Stimulated activated naive CD8-positive, alpha-beta T cell treated with anti-CD3 and anti-CD28 coated beads, Interleukin-15, Interleukin-2, amounts not matched to agents 100 U/mL and 50 U/mL, for 24 hours (primary cell): ENCODE measurements at places on chromosomes 4 and X.
A peak's percentile ranks its signal among the peaks of the same experiment; 100 is the strongest.

GRCh38 chr4:146124023-146124680 lies 51.4 kb upstream of the LSM6 start:
- peak; percentile 31 for DNase-seq

- no peak for DNase-seq
These were observed 51.9 kb downstream of the ZFYVE28 start for GRCh38 chr4:2366252-2367192.

DNA sequence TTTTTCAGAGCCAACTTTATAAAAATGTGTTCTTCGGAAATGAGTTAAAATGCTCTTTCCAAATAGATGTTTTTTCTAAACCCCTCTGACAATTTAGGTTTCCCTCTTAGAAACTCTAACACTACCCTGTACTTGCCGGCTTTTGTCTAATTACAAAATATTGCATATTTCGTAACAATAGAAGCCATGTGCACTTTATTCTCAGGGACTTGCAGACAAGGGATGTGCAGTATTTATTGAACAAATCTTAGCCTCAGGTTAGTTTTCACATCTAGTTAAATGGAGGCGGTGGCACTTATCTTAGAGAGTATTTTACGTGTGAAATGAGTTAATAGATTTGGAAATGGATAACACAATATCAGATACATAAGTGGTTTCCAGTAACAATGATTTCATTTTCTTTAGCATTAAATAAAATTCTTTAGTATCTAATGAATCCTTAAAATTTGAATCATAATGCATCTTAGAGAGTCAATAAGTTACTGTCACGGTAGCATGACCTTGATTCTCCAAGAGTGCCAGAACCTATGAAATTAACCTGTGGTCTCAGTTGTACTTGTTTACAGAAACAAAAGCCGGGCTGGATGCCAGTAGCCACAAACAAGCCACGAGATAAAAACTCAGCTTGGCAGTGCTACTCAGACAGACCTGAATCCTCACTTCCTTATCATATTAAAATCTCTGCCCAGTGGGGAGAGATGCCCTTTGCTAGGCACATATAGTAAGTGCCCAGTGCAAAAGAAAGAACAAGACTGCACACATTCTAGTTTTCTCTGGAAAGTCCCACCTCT lies 772 bp upstream of the PABPC4L start:
- no peak for DNase-seq

GRCh38 chr4:1974840-1975239 lies 33.9 kb downstream of the NELFA start:
- no peak for DNase-seq

DNA sequence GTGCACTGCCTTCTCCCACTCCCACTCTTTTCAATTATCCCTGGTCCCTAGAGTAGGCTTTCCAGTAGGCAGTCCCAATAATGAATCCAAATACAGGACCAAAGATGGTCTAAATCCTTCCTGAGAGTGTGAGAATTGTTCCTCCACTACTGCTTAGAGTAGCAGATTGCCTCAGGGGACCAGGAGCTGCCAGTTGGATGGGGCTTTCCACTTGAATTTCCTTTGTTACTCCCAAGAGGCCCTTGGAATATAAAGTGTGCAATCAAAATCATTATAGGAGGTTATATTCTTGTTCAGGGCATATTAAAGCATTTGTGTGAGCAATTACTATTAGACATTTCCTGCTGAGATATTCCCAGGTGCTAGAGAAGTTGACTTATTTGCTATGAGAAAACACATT lies 156.6 kb upstream of the TLL1 start:
- no peak for DNase-seq

DNA sequence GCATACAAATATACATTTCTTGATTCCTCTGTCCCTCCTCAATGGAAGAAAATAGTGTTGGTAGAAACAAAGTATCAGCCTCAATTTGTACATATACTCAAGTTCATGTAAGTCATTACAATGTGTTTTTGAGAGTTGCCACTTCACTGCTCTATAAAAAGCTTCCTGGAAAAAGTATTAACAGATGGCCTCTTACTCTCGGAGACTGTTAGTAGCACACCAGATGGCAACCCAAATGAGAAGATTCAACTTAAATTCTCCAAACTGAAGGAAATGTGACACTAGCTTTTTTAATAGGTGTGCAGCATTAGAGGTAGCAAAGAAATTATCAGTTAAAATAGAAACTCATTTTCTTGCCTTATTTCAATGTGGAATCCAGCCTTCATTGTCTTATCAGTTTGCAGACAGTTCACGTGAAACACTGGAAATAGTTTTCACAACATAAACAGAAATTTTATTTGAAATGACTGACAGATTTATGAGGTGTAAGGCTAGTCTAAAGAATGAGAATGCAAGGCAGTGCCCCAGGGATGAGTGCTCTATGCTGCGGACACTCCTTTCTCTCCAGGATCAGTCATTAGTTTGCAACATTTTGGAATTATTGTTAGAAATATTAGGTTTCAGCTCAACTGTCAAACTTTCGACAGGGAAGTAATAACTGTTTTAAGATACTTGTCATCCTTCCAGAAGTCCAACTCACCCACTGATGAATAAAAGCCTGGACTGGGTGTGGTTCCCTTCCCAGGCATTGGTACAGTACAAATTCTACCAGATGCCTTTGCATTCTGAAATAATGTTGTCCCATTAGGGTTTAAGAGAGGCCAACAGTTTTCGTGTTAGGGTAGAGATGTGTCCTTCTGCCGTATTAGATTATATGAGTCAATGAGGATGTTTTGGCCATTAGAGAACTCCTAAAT lies 50.9 kb downstream of the IDS start:
- DNase-seq = no peak

DNA sequence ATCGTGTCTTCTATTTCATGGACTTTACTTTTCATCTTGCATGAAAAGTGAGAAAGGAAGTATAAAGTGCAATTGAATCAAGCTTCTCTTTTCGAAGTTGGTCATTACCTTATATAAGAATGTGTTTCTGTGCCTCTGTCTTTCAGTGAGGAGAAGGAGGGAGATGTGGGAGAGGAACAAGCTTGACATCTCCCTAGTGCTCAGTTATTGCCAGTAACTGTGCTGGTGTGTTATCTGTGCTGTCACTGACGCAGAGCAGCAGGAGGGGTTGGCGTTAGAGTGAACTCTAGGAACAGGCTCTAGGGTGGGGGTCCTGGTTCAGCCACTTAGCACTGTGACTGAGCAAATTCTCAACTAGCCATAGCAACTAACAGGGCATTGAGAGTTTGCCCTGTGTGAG lies 34.0 kb upstream of the TBC1D9 start:
- DNase-seq = no peak

DNA sequence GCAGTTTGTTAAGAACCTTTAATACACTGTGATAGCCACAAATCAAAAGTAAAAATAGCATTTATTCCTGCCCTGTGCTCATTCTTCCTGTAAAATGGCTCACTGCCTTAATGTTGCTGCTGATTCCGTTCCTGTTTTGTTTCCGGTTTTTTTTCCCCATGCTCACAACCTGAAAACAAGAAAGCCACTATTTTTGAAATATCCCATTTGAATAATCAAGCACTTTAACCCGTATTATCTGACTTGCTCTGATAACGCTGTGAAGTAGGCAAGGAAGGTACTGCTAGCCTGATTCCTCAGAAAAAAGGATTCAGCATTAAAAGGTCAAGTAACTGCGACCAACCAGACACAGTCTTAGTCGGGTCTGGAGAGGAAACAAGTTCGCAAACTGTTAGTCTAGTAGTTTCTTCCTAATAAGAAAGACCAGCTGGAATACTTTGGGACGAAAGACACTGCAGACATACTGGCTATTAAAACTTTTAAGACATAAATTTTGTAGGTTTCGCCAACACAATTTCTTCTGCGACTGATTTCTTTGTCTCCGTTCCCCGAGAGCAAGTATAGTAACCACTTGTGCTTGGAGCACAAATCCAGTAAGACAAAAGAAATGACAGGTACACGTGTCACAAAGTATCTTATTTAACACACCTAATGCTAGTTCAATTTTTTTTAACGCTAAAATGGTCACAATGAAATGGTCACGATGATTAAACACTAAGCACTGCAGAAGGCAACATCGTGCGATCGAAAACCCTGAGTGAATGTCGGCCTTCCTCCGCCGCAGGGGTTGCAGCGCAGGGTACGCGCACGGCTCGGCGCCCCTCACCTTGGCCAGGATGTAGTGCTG lies 802 bp downstream of the COX18 start:
- DNase-seq = peak; percentile 26

DNA sequence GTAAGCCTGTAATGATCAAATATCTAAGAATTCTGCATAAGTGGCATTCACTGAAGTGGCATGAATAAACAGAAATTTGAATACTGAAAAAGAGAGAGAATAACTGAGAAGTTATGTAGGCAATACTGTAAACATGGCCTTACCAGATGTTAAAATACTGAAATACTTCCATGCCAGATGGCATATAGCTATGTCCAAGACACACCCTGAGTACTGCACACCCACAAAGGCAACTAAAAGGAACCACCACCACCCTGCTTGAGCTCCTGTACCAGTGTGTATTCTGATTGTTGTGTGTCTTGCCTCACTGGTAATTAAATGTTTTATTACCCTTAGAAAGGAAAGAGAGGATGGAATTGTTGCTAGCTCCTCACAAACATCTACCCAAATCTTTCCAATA lies 192.1 kb downstream of the ADAMTS3 start:
- DNase-seq = no peak

GRCh38 chr4:57832083-57832482 lies 721.9 kb upstream of the IGFBP7 start:
- DNase-seq = no peak

GRCh38 chrX:72073633-72074032 lies 58.1 kb downstream of the RTL5 start:
- DNase-seq = no peak

DNA sequence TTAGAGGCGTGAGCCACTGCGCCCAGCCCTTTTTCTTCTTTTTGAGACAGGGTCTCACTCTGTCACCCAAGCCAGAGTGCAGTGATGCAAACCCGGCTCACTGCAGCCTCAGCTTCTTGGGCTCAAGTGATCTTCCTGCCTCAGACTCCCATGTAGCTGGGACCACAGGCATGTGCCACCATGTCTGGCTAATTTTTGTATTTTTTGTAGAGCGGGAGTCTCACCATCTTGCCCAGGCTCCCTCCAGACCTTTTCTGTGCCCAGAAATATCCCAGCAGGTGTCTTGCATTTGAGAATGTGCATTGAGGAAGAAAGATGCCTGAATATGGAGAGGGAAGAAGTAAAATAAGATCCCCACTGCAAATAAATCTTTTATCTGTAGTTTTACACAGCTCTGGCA lies 58.7 kb downstream of the PPEF2 start:
- no peak for DNase-seq

DNA sequence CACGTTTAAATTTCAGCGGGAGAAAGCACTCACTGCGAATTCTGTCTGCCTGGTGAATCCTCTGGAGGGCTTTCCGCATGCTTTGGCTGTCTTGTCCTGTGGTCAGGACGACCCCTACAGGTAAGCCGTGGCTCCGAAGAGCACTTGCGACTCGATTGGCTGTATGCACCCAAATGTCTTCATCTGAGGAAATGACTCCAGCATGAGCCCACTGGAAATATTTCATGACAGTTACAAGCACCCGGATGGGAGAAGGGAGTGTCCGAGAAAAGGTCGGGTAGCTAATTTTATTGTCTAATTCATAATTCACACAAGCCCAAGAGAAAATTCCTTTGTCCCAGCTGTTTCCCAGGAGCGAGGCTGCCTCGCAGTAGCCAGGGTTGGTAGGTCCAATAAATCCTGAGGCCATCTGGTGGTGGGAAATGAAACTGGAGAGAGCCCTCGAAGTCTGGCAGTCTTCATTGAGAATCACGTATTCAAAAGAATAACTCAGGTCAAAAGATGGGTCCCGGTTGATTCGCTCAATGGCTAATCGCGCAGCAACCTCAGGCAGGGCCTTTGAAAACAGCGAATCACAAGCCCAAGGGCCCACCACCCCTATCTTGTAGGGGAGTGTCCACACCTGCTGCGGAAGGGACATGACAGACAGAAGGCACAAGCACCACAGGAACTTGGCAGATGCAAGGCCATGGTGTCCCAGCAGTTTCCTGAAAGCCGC lies 6.6 kb downstream of the GUCY2F start:
- DNase-seq = peak; percentile 4

DNA sequence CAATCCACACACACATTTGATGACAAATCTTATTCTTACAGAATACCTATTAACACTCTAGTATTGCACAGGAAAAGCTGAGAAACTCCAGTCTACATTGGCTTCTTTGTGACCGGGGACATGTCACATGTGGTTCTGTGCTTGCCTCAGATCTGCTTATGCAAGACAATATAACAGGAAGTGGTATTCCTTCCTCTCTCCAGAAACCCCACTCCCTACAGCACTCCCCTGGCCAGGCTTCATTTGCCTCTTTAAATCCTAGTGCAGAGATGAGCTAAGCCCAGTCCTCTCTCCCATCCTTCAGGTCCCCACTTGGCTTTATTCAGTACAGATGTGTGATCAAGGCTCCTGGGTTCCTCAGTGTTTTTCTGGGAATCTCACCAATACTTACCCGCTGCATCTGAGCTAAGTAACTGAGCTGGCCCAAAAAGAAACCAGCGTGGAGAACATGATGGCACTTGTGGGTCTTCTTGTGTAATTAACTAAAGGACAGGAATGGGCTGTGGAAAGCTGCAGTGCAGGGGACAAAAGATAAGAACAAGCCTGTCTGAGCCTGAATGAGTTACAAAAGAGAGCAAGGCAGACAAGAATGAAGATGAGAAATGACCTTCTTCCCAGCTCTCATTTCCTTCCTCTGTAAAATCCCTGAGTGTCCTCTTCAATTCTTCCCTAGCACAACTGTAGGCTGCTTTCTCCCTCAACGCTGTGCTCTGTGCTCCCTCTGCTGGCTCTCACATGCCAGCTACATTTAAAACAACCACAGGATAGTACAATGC lies 105.6 kb downstream of the HNRNPD start:
- peak; percentile 41 for DNase-seq

DNA sequence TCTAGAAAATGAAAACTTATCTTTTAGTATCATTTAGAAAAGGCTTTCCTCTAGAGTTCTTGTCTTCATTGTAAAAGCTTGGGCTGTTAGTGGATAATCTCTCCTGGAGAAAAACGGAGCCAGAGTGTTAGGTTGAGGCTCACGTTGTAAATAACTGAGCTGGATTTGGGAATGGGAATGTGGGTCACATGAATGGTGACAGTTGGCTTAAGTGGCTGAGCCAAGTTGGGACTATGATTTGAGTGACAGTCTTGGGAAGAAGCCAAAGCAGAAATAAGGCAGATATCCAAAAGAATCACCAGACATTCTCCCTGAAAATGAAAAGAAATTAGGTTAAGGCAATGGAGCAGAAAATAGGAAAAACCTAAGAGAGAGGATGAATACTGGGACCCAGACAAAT lies 33.6 kb upstream of the PDGFC start:
- DNase-seq = no peak

DNA sequence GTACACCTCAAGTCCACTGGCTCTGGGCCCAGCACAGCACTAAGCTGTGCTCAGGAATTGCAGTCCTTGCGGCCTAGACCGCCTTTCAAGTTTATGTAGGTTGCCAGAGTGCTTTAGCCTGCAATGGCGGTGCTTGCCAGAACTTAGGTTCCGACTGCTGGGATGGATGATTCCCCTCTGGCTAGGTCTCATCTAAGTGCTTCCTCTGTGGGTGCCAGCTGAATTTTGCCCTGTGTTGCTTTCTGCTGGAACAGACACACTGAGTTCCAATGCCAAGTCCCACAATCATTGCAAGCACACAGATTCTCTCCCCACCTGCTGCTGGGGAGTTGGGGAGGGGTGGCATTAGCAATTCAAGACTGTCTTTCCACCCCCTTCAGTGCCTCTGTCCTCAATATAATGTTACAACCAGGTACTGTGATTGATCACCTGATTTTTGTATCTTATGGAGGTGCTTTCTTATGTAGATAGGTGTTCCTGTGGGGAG lies 129.5 kb downstream of the GRID2 start:
- no peak for DNase-seq
